ENCODE measurements at places on chromosomes 13 and 19.

DNA sequence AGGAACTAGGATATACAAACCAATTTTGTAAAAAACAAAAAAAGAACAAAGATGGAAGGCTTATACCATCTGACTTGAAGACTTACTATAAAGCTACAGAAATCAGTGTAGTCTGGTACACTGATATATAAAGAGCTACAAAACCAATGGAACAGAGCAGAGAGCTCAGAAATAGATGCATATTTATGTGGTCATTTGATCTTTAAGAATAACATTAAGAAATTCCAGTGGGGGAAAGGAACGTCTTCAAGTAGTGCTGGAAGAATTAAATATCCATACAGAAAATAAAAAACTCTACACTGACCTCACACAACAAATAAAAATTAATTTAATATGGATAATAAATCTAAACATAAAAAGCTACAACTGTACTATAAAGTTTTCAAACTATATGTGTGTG lies 317.0 kb downstream of the ENOX1 start:
- no peak for DNase-seq

DNA sequence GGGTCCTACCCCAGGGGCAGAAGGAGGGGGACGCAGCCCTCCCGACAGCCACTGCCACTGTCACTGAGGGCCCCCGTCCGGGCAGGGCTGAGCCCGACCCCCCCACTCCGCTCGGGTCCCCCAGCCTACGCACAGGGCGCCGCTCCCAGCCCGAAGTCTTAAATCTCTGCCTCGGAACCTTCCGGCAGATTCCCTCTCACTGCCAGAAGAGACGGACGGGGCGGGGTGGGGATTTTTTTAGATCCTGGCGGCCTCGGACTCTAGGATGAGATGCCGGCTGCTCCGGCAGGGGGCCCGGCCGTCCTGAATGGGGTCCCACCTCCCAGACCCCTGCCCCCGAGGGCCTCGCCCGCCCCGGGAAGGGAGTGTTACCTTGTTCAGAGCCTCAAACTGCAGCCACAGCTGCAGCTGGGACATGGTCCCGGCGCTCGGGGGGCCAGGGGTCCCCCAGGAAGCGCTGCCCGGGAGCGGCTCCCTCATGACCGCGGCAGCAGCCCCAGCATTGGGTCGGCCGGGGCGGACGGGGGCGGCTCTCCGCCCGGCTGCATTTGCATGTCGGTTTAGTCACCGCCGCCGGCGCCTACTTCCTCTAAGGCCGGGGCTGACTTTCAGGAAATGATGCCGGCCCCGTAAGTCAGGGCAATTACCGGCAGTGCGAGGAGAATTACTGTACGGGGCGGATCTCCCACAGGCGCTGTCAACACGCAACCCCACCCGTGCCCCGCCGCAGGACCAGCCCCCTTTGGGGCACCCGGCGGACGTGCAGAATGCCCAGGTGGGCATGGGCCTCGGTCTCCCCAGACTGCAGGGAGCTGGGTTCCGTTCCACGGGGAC lies 28.1 kb downstream of the GPX4 start:
- DNase-seq = peak; percentile 86

- no peak for DNase-seq
Observed at GRCh38 chr13:74586847-74587246, 452.6 kb upstream of the KLF12 start.

DNA sequence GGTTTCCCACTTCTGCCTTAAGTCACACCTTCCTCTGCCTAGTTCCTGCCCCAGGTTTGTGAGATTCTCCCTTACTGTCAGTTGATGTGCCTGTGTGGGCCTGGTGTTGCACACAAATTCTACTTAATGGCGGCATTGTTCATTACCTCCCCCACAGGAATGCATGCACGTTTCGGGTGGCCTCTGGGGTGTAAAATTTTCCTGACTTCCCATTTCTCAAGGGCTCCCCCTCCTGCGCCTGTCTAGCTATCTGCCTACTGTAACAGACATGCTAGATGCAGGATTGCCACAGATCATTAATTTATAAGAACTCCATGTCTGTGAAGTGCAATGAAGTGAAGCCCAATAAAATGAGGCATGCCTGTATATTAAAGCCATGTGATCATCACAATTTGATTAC lies 1466.3 kb downstream of the PCDH9 start:
- DNase-seq = no peak

DNA sequence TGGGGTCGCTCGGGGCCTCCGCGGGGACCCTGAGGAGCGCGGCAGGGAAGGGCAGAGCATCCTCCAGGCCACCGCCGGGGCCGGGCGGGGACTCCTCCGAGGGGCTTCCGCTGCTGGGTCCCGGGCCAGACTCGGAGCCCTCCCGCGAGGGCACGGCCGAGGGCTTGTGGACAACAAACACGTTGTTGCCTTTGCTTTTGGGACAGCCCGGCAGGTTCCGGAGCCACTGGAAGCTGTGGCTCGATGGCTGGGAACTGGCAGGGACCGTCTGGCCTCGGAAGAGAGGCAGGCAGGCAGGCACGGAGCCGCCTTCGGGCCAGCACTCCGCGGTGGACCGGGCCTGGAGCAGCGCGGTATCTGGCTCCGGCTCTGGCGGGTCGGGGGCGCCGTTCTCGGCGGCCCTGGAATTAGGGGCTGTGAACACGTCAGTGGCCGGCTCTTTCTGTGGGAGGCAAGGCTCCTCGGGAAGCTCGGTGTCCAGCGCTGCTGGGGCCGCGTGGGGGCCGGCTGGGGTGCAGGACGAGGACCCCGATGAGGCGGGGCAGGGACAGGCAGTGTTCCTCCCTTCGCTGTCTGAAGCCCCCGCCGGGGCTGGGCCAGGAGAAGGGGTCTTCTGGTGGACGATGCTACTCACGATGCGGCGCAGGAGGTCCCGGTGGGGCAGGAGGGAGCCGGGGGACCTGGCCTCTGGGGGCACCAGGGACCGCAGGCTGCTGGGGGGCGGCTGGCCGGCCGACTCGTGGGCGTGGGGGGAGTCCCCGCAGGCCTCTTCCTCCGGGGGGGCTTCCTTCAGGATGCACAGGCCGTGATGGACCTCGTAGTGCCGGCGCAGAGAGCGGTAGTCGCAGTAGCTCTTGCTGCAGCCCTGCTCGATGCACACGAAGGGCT lies 27.6 kb downstream of the ZNF541 start:
- no peak for DNase-seq

- DNase-seq = peak; percentile 95
Observed at GRCh38 chr19:10259162-10259905, 7.3 kb downstream of the MRPL4 start.

- DNase-seq = no peak
Observed at GRCh38 chr19:1214862-1215731, 9.5 kb downstream of the STK11 start.

- DNase-seq = no peak
Observed at GRCh38 chr19:49845414-49845813, 5.5 kb upstream of the PTOV1 start.

GRCh38 chr19:4059891-4060620 lies 6.6 kb downstream of the ZBTB7A start:
- no peak for DNase-seq

GRCh38 chr13:106480351-106480910 lies 55.0 kb downstream of the EFNB2 start:
- no peak for DNase-seq

GRCh38 chr13:31436478-31436877 lies 236.7 kb downstream of the B3GLCT start:
- no peak for DNase-seq

DNA sequence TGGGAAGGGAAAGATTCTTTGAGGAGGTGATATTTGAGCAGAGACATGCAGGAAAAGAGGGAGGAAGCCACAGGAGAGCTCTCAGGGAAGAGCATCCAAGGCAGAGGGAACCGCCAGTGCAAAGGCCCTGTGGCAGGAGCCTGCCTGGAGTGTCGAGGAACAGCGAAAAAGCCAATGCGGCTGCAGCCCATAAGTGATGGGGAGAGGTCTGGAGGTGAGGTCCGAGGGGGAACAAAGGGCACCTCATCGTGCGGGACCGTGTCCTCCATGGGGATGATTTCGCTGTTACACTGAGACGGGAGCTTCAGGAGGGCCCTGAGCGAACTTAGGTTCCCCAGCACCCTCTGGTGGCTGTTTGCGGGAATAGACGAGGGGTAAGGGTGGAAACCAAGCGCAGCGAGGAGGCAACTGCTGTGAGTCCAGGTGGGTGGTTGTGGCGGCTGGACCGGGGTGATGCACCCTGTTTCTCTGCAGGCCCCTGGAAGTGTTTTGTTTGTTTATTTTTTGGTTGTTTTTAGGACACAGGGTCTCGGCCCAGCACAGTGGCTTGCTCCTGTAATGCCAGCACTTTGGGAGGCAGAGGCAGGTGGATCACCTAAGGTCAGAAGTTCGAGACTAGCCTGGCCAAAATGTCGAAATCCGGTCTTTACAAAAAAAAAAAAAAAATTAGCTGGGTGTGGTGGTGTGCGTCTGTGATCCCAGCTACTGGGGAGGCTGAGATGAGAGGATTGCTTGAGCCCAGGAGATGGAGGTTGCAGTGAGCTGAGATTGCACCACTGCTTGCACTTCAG lies 5.9 kb upstream of the EHD2 start:
- peak; percentile 87 for DNase-seq

- no peak for DNase-seq
Observed at GRCh38 chr13:47521890-47522487, 479.1 kb downstream of the SUCLA2 start.

- no peak for DNase-seq
Observed at GRCh38 chr19:8311461-8312260, 3.5 kb upstream of the CD320 start.

DNA sequence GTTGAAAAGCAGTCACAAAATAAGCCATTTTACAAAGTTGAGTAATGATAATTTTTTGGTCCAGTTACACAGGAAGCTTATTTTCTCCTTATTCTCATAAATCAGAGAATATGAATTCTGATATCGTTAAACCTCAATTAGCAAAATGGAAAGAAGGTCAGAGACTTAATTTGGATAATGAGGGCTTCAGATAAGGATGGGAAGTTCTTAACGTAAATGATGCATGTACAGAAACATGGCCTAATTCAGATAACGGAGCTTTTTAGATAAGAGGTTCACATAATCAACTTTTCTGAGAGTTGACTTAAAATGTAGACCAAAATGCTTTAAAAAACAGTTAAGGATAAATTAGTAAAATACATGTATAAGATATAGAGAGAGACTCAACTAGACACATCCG lies 746.3 kb upstream of the SLC10A2 start:
- DNase-seq = no peak

- no peak for DNase-seq
Observed at GRCh38 chr19:30240904-30241695, 131.1 kb upstream of the ZNF536 start.
